ENCODE measurements at places on chromosomes 11 and 22. TPM values are rescaled to one million over a fixed set of nuclear protein-coding genes. Genes with fewer than 3 reads are reported as not detected.

MSANTD4 gene
- 31.2 TPM for total RNA-seq

DNA sequence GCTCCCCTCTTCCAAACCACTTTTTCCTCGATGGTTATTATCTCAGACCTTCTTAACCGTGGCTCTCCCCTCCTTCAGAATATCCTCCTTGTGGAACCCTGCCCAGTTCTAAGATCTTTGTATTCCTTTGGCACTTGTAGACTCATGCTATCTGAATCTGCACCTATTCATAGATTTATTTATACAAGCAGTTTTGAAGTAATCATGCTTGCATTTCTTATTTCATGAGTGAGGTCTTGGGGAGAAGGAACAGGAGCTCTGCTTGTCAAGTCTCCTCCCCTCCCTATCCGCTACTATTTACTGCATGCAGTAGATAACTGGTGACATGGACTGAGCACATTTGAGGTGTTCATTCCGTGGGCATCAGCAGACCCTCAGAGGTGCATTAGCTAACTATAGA is 5.4 kb upstream of the MADD start:
- DNase-seq: no peak

DNA sequence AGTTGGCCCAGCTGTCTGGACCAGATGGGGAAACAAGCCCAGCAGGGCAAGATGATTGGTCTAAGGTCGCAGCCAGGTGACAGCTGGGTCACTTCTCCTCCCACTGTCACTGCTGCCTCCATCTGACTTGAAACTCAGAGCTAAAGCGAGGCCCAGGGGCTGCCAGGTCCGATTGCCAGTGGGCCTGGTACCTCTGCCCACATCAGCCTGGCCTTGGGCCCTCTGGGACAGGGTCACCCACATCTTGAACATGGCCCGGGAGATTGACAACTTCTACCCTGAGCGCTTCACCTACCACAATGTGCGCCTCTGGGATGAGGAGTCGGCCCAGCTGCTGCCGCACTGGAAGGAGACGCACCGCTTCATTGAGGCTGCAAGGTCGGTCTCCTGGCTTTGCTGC is 5.8 kb downstream of the SSH3 start:
- DNase-seq: no peak

HSPB2 gene
- total RNA-seq: 0.23 TPM

ZNF280A gene
- not detected for total RNA-seq

GRCh38 chr22:35442471-35442870 is 42.5 kb downstream of the MCM5 start:
- DNase-seq: no peak

GRCh38 chr11:46290598-46291309 is 13.3 kb downstream of the CREB3L1 start:
- DNase-seq: peak; percentile 91

TH gene
- 0.20 TPM for total RNA-seq

OR5AN1 gene
- not detected for total RNA-seq

CADM1 gene
- total RNA-seq: not detected

- no peak for DNase-seq
Observed at GRCh38 chr11:105592035-105592434, 17.8 kb upstream of the GRIA4 start.

YPEL1 gene
- 0.27 TPM for total RNA-seq

- DNase-seq: no peak
Observed at GRCh38 chr11:10540546-10540914, 457 bp downstream of the RNF141 start.

ADM2 gene
- total RNA-seq: 35.4 TPM

GPR152 gene
- total RNA-seq: not detected

SLC22A9 gene
- not detected for total RNA-seq

DNA sequence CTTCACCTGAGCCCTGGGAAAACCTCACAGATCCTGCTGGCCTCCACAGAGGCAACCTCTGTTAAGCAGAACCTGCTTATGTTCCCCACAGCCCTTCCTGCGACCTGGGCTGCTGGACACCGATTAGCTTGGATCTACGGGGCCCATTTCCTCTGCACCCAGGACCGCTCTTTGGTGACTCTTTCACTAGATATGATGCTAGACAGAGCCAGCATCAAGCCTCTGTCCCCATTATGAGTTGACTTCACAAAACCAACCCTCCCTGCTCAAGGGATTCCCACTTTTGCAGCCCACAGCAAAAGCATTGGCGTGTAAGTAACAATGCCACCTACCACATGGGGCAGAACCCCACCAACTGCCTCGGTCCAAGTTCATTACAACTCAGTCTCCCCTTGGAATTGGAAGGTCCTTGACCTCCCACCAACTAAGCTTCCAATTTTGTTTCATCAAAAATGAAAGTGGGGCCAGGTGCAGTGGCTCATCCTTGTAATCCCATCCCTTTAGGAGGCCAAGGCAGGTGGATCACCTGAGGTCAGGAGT is 15.2 kb upstream of the TMPRSS4 start:
- no peak for DNase-seq

DNA sequence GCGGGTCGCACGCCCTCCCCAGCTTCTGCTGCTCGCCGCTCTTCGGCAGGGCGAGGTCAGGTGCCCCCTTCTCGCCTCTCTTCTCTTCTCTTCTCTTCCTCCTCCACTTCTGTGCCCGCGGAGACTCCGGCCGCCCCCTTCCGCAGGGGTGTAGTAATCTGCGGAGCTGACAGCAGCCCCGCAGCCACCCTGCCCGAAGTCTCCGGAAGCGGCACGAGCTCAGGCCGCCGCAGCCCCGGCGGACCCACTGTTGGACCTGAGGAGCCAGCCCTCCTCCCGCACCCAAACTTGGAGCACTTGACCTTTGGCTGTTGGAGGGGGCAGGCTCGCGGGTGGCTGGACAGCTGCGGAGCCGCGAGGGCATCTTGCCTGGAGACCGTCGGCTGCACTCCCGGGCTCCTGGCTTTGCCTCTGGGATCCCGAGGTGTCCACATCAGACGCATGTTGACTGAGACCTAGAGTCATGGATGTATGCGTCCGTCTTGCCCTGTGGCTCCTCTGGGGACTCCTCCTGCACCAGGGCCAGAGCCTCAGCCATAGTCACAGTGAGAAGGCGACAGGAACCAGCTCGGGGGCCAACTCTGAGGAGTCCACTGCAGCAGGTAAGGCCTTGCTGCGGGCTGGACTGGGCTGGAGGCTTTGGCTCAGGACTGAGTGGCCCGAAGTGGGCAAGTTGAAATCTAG is 486 bp downstream of the STIM1 start:
- DNase-seq: peak; percentile 45

DNA sequence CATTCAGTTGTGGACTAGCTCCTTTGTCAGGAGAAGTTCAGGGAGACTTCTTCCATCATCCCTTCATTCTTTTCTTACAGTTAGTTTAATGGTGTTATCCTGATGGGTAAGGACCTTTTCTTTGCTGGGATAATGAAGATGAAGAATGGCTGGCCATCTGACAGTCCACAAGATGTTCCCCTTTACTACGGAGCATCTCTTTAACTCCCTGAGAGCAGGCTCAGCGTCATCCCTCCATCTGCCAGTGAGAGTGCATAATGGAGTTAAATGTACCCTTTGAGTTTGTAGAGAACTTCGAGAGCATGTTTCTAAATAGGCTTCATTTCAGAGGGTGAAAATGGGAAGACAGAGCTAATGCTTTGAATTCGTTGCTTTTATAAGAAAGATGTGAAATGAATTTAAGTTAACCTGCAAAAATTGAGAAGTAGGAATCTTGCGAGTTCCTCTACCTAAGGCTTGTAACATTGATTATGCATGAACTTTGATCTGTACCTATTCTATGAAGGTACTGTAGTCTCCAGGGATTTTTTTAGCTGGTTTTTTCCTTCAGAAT is 1.7 kb downstream of the EP300 start:
- DNase-seq: peak; percentile 42

DNA sequence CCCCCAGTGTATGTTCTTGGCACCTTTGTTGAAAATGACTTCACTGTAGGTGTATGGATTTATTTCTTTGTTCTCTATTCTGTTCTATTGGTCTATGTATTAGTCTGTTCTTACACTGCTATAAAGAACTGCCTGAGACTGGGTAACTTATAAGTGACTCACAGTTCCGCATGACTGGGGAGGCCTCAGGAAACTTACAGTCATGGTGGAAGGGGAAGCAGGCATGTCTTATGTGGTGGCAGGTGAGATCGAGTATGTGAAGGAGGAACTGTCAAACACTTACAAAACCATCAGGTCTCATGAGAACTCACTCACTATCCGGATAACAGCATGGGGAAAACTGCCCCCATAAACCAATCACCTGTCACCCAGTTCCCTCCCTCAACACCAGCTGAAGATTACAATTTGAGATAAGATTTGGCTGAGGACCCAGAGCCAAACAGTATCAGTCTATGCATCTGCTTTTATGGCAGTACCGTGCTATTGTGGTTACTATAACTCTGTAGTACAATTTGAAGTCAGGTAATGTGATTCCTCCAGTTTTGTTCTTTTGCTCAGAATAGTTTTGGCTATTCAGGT is 836.2 kb downstream of the DLG2 start:
- no peak for DNase-seq

- DNase-seq: no peak
Observed at GRCh38 chr11:96714689-96715088, 324.9 kb downstream of the JRKL start.

DNA sequence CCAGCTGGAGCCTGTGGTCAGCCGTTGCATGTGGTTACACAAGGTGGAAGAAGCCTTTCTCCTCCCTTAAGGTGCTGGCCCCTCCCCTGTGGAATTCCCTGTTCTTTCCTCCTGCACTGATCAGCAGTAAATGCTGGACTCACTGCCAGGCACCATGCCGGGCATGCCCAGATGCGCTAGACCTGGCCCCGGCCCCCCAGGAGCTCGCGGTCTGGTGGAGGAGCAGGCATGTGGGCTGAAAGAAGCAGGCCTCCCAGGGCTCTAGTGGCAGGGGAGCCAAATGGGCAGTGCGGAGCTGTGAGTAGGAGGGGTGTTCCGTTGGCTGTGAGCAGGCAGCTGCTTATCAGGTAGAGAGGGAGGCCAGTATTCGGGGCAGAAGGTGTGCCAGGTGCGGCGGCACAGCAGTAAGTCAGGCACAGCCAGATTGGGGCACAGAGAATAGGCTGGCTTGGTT is 10.2 kb downstream of the DGKZ start:
- DNase-seq: peak; percentile 79

GRCh38 chr11:125351868-125352250 is 144.2 kb downstream of the FEZ1 start:
- DNase-seq: no peak

GRCh38 chr11:2576549-2576948 is 123.2 kb downstream of the KCNQ1OT1 start:
- no peak for DNase-seq

RIMBP3B gene
- not detected for total RNA-seq

RAB36 gene
- total RNA-seq: 8.8 TPM

GRCh38 chr11:206526-207207 is 532 bp downstream of the BET1L start:
- DNase-seq: no peak

KCNJ4 gene
- total RNA-seq: not detected

KLHDC7B gene
- 4.1 TPM for total RNA-seq

- no peak for DNase-seq
Observed at GRCh38 chr11:105073456-105074165, 28.5 kb upstream of the CARD16 start.

GRCh38 chr22:32177221-32177765 is 18.2 kb upstream of the C22orf42 start:
- no peak for DNase-seq

GRCh38 chr11:492427-493226 is 14.4 kb downstream of the RNH1 start:
- no peak for DNase-seq

MIAT gene
- 0.49 TPM for total RNA-seq

GRCh38 chr22:39446239-39446721 is 10.5 kb upstream of the MGAT3 start:
- DNase-seq: no peak

Data from MCF 10A (cell line).